ENCODE measurements at places on chromosomes 16 and 17.
A peak's percentile ranks its signal among the peaks of the same experiment; 100 is the strongest.

DNA sequence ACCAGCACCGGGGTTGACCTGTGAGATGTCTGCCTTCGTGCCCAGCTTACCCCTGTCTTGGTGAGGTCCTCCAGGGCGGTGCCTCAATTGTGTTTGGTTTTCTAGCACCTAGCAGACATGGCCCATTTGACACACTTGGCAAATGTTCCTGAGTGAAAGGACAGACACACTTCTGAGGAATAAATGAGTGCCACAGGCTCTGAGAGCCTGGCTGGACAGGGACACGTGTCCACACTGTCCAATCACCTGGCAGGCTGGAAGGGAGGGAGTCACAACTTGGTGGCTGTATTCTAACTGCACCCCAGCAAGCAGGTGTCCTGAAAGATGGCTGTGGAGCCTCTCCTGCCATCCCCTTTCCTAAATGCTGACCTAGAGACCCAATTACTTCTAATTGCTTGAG lies 7.4 kb downstream of the MAP3K14 start:
- no peak for DNase-seq

DNA sequence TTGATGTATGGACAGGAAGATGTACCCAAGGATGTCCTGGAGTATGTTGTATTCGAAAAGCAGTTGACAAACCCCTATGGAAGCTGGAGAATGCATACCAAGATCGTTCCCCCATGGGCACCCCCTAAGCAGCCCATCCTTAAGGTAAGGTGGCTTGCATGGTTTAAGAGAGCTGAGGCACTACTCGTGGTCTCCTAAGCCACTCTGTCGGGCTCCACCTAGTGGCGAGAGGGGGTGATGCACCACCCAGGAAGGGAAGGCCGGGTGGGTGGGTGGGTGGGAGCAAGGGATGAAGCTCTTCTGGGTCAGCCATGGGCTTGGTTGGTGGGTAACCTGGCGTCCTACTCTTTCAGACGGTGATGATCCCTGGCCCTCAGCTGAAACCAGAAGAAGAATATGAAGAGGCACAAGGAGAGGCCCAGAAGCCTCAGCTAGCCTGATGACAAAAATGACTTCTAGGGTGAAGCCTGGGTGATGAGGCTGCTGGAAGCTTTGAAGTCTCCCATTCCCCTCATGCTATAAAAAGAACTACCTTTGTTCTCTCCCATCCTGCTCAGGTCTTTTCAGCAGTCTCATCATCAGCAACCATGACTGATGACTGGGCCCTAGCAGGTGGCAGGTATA lies 21.5 kb downstream of the GPR179 start:
- no peak for DNase-seq

GRCh38 chr17:1197379-1197778 lies 17.6 kb upstream of the ABR start:
- no peak for DNase-seq

DNA sequence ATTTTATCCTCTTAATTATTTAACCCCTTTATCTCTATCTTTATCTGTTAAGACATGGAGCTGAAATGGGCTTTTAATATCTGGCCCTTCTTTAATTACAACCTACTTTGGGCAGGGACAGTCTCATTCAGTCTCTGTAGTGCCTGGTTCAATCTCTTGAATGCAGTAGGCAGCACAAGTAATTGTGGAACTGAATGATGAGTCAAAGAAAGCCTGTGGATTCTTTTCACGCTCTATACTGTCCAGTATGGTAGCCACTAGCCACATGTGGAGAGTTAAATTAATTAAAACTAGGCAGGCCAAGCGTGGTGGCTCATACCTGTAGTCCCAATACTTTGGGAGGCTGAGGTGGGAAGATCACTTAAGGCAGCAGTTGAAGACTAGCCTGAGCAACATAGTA lies 9.3 kb downstream of the BPTF start:
- no peak for DNase-seq

DNA sequence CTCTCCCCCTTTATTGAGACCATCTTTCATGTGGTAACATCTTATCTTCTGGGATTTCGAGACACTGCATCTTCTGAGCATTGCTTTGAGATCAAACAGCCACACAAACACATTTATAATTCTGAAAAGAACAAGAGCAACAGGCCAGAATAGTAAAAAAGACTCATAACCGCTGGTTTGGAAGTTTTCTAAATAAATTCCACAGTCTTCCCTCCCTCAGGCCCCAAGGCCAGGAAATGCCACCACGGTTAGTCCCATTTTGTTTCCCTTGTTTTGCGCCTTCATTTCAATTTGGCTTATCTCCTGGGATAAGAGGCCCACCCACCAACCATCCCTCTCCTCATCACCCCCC lies 25.3 kb downstream of the LITAF start:
- DNase-seq, result no peak

- peak; percentile 76 for DNase-seq
Measured at GRCh38 chr16:89038221-89038721, 55.4 kb upstream of the ACSF3 start.

- DNase-seq, result no peak
Measured at GRCh38 chr17:47257651-47258339, 4.2 kb downstream of the ITGB3 start.
